ENCODE measurements at places on chromosomes 7 and 10. TPM values are rescaled to one million over a fixed set of nuclear protein-coding genes. Genes with fewer than 3 reads are reported as not detected.

Gene NODAL
- not detected for total RNA-seq

Gene MRC1
- total RNA-seq = 0.05 TPM

Gene SPDYE2B
- not detected for total RNA-seq

Gene GRID2IP
- total RNA-seq = 0.39 TPM

Gene OPN1SW
- total RNA-seq = not detected

Gene MRPS17
- total RNA-seq = 10.4 TPM

Gene SNCG
- not detected for total RNA-seq

Gene CYP2E1
- 2.8 TPM for total RNA-seq

Gene PGAM2
- total RNA-seq = 1.0 TPM

Gene CDHR1
- 4.0 TPM for total RNA-seq

Gene NUTM2A
- total RNA-seq = 0.93 TPM

Gene TFEC
- 0.92 TPM for total RNA-seq

Gene ANKRD61
- not detected for total RNA-seq

Gene LRIT1
- not detected for total RNA-seq

Gene TMEM270
- not detected for total RNA-seq

Gene SYT15
- 2.0 TPM for total RNA-seq

Gene OR13A1
- total RNA-seq = not detected

Gene GPC2
- total RNA-seq = 1.9 TPM

Gene NACAD
- total RNA-seq = 0.78 TPM

Gene AGAP9
- total RNA-seq = 4.6 TPM

Gene MRM2
- total RNA-seq = 12.0 TPM

Gene MRLN
- total RNA-seq = not detected

Gene TMEM229A
- total RNA-seq = not detected
